ENCODE measurements at places on chromosomes 3 and 15.
A peak's percentile ranks its signal among the peaks of the same experiment; 100 is the strongest.

GRCh38 chr3:153350420-153350819 lies 188.4 kb downstream of the RAP2B start:
- peak; percentile 52 for DNase-seq

GRCh38 chr15:90159213-90159612 lies 41.9 kb upstream of the SEMA4B start:
- no peak for DNase-seq

- DNase-seq = no peak
Observed at GRCh38 chr3:96478496-96478895, 335.9 kb upstream of the EPHA6 start.

GRCh38 chr15:76904461-76905012 lies 603 bp downstream of the SCAPER start:
- peak; percentile 46 for DNase-seq

DNA sequence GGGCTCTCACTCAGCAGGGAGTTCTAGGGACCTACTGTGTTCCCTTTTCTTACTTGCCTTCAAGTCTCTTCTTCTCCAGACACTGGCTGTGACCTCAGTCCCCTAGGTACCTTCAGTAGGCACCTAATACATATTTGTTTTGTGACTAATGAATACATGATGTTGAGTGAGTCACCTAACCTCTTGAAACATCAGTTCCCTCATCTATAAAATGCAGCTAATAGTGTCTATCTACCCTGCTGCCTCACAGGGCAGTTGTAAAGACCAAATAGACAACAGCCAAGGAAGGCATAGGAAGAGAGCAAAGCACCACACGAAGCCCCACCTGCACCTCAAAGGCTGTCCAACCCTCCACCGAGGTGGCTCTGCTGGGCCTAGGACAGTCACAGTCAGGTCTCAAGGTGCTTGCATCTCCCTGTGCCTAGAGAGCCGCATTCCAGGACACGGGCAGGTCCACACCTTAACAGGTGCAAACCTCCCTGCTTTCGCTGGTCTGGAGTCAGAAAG lies 29.1 kb downstream of the DAPK2 start:
- no peak for DNase-seq

DNA sequence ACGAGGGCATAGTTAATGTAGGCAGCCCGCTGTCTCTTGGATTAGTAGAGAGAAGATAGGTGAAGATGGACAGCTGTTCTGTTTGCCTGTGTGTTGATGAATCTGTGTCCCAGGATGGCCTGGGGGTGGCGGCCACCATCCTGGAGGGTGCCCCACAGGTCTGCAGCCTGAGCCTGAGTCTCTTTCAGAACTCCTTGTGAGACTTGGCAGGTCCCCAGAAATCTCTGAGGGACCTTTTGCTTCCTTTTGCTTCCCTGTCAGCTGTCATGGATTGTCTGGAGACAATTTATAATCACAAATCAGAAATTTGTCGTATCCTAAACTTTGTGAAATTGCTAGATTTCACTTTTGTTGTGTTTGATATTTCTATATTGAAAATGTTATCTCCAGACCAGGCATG lies 17.4 kb downstream of the FAN1 start:
- DNase-seq = no peak

GRCh38 chr3:194777729-194778128 lies 92.0 kb downstream of the FAM43A start:
- DNase-seq = no peak

- no peak for DNase-seq
Observed at GRCh38 chr3:21331857-21332256, 419.2 kb downstream of the ZNF385D start.

- DNase-seq = no peak
Observed at GRCh38 chr3:133675631-133676335, 14.0 kb upstream of the TOPBP1 start.

GRCh38 chr3:61561374-61562041 lies at the start of gene PTPRG:
PTPRG (plus strand) TSS chr3:61561571; CDS start chr3:61562288, 717 bp downstream.
- peak; percentile 93 for DNase-seq

- DNase-seq = peak; percentile 71
Observed at GRCh38 chr3:196979545-196979944, 10.9 kb upstream of the PIGZ start.

DNA sequence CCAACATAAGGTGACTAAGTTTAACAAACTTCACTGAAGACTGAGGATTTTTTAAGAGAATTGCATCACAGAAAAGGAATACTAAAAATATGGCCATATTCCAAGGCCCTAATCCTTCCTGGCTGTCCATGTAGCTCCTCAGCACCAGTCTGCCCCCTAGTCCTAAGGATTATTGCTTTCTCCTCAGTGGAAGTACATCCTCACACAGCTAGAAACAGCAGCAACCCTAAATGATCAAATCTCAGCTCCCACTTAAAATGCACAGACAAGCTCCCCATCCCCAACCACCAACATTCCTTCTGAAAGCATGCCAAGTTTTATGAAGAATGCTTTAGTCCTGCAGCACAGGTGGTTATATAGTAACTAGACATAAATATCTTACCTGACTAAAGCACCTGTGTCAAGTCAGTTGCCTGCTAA lies 14.7 kb downstream of the ST3GAL6 start:
- peak; percentile 39 for DNase-seq

DNA sequence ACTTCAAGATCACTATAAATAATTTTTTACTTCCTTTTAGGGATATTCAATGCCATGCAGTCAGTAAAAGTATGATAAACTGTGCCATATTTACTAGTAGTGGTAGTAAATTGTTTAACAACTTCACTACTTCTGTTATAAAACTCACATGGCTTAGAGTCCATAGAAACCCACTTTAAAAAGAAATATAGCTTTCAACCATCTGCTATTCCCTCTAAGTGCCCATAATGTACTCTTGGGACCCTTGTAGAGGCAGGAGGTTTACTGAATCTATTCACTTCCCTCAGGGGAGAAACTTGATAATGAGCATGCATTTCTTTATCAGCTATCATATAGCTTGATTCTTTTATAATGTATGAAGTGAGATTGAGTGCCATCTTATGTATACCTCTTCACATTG lies 1448.4 kb upstream of the ALCAM start:
- DNase-seq = no peak

- no peak for DNase-seq
Observed at GRCh38 chr15:51884517-51885236, 55.2 kb downstream of the TMOD3 start.

DNA sequence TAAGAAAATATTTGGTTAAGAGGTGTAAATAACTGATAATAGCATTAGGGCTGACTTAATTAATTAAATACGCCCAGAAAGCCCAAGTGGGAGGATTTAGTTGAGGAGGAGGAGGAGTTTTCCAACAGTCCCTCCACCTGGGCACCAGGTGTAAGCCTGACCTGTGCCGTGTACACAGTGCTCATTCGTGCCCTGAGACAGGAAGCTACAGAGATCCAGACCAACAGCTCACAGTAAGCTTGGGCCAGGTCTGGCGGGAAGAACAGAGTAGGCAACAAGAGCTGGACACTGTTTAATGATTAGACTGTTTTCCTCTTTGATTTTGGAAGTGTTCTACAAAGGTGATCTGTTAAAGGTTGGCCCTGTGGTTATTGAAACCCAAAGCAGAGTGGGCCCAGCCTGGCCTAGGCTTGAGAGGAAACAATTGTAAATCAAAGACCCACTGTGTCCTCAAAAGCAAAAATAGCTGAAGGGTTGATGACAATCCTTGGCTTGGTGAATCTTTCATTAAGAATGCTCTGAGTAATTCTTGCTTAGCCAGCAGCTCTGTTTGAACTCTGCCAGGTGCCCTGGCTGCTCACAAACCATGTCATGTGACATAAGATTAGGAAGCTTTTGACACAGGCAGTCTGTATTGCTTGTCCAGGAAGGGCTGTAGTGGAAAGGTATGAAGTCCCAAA lies 13.8 kb downstream of the SQOR start:
- DNase-seq = peak; percentile 55

DNA sequence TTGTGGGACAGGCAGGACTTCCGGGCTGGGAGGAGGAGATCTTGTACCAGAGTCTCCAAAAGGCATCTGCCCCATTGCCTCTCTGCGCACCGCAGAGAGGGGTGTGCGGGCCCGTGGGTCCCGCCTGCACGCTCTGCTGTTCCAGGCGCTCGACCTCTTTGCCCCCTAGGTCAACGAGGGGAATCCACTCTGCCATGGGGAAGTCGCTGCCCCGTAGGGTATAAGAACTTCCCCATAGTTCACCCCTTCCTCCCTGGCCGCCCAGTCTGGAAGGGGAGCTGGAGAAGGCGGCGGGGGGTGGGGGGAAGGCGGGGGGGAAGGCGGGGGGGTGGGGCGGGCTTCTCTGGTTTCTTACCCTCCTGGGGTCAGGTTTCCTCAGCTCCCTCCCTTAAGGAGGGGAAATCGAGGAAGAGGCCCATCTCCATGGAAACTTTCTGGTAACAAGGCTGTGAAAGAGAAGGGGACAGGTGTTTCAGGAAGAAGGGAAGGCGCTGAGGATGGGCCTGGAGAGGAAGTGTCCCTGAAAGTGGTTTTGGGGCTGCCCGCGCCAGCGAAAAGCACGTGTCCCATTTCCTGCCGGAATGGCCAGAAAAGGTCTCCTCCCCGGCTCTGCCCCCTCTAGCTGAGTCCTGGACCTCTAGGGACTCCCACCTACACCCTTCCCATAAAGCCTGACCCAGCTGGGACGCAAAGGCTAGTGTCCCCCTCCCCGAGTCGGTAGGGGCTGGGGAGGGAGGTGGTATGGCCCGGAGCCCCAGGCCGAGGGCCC lies 27.5 kb downstream of the NR1I2 start:
- no peak for DNase-seq

- no peak for DNase-seq
Observed at GRCh38 chr3:46999516-47000197, 20.2 kb downstream of the NBEAL2 start.

DNA sequence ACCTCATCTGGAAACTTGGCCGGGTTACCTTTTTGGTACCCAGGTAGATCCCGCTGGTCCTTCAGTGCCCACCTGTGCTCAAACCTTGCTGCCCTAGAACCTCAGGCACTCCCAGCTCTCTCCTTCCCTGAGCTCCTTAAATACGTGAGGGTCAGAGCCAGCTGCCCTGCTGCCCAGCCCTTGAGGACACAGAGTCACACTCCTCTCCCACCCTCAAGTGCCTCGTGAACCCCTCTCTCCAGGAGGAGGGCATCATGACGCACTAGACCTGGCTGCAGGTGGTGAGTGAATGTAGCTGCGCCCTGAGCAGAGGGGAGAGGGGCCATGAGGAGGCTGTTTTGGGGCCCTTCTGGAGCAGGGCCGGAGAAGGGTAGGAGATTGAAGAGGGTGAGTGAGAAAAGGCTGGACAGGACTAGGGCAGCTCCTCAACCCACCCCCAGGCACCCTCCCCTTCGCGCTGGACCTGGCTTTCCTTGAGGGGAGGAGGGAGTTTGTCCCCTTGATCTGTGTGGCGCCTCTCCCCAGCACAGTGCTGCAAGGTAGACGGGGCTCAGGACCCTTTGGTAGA lies 941 bp downstream of the SLC12A8 start:
- no peak for DNase-seq

- peak; percentile 29 for DNase-seq
Observed at GRCh38 chr3:193662757-193663322, 69.8 kb downstream of the OPA1 start.

DNA sequence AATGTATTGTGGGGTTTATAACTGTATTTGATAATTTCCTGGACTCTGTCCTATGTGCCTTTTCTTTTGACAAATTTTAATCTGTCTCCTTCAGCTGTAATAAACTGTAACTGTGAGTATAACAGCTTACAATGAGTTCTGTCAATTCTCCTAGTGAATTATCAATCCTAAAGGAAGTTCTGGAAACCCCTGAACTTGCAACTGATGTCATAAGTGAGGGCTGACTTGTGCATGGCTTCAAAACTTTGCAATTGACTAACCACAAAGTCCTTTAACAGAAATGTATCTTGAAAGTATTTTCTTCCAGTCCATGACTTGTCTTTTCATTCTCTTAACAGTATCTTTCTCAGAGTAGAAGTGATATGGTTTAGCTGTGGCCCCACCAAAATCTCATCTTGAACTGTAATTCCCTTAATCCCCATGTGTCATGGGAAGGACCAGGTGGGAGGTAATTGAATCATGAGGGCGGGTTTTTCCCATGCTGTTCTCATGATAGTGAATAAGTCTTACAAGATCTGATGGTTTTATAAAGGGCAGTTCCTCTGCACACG lies 108.3 kb downstream of the TFDP2 start:
- no peak for DNase-seq

GRCh38 chr15:60835020-60835419 lies 356.1 kb upstream of the ICE2 start:
- DNase-seq = no peak

GRCh38 chr15:36458411-36458810 lies 121.0 kb upstream of the CDIN1 start:
- DNase-seq = no peak

DNA sequence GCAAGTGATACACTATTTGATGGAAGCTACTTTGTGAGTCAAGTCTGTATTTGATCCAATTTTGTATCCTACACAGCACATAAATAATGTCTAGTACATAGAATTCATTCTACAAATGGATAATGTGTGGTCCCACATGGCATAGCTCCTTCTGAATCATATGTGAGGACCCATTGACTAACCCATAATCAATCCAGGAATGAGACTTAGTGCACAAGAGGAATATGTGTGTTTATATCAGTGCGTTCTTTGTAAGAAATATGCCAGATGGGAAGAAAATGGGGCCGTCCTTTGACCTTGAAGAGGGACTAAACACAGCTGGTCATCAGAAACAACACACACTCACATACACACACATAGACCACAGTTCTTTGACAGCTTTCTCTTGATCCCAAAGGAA lies 282.7 kb upstream of the SEMA6D start:
- DNase-seq = peak; percentile 50

DNA sequence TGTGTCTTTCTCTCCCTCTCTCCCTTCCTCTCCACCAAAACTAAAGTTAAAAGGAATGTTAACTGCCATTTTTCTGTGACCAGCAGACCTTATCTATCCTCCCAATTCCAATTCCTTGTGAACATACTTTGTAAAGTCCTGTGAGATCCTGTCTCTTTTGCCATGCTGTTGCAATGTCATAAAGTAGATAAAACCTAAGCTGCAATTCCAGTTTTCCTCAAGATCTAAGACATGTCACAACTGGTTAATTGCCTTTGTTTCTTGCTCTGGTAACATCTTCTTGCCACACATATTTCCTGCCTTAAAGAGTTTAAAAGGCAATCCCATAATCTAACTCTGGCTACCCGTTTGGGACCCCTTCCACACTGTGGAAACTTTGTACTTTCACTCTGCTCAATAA lies 188.7 kb downstream of the PYDC2 start:
- DNase-seq = no peak

GRCh38 chr3:184380185-184380626 lies 352 bp downstream of the CHRD start:
- DNase-seq = peak; percentile 54

- no peak for DNase-seq
Observed at GRCh38 chr3:141111364-141112155, 60.4 kb downstream of the SPSB4 start.
